ENCODE measurements at places on chromosomes 12 and 14.

DNA sequence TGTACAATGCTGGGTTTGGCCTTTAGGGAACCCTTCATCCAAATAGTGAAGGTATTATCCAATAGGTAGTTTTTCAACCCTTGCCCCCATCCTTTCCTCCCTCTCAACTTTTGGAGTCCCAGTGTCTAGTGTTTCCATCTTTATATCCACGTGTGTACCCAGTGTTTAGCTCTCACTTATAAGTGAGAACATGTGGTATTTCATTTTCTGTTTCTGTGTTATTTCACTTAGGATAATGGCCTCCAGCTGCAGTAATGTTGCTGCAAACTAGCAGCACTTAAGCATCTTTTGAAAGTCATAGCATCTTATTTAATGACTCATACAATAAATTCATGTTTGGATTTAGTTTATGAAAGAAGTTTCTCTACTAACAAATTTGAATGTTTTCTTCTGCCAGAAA lies 442.5 kb downstream of the NELL2 start:
- no peak for DNase-seq

- DNase-seq = no peak
Measured at GRCh38 chr12:100936661-100937060, 142.1 kb downstream of the ANO4 start.

DNA sequence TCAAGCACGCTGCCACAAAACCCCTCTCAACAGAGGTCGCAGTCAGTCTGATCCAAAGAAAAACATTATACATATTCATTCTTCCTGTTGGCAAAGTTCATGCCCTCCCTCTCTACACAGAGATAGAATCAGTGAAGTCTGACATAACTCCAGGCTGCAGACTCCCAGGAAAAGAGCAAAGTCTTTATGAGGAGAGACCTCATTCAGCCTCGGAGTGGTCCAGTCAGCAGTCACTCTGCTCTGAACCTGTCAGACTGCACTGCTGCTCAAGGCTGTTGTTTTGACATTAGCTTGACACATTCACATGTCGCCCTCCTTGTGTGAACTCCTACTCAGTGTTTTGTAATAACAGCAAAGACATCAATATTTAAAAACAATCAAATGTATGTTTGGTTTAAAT lies 241.2 kb upstream of the G2E3 start:
- DNase-seq = no peak

GRCh38 chr12:20624718-20625117 lies 70.4 kb upstream of the SLCO1C1 start:
- DNase-seq = peak; percentile 49

Data from renal cortical epithelial cell (primary cell).